ENCODE measurements at places on chromosomes 1 and 21. TPM values are rescaled to one million over a fixed set of nuclear protein-coding genes. Genes with fewer than 3 reads are reported as not detected.

Gene TNFRSF4
- total RNA-seq: not detected

Gene ADAMTS5
- total RNA-seq: 4.0 TPM

Gene IFT25
- 23.0 TPM for total RNA-seq

Gene LIN28A
- total RNA-seq: not detected

Gene ANP32E
- total RNA-seq: 59.3 TPM

Gene OR2L3
- 0.12 TPM for total RNA-seq

Gene SMPDL3B
- total RNA-seq: 0.25 TPM

Gene ATP5IF1
- total RNA-seq: 156 TPM

Gene EFNA3
- 0.50 TPM for total RNA-seq

Gene AQP10
- total RNA-seq: not detected

Gene COL8A2
- total RNA-seq: 12.5 TPM

Gene GJB5
- total RNA-seq: not detected

Gene GJC2
- 9.7 TPM for total RNA-seq

Gene C1orf185
- not detected for total RNA-seq

Gene FABP3
- 52.1 TPM for total RNA-seq

Gene KIAA0040
- 0.44 TPM for total RNA-seq

Gene ASTN1
- 0.22 TPM for total RNA-seq

Gene PPM1J
- 1.1 TPM for total RNA-seq

Gene SERPINC1
- total RNA-seq: 0.12 TPM

Gene EXTL1
- 0.75 TPM for total RNA-seq

Gene HOOK1
- under 0.01 TPM for total RNA-seq

Gene OR14K1
- total RNA-seq: not detected

Gene MTARC2
- 1.5 TPM for total RNA-seq

Gene JMJD4
- 54.9 TPM for total RNA-seq

Gene BGLAP
- 0.11 TPM for total RNA-seq

Gene IVL
- 1.7 TPM for total RNA-seq

Gene ATF3
- 4.6 TPM for total RNA-seq

Gene BARHL2
- not detected for total RNA-seq

Gene PLEKHN1
- total RNA-seq: 0.77 TPM

Gene TINAGL1
- total RNA-seq: 3.4 TPM

Gene DCAF8
- 87.0 TPM for total RNA-seq

Gene AMY1B
- not detected for total RNA-seq

Gene CCDC17
- total RNA-seq: 0.77 TPM

Gene ITGB2
- not detected for total RNA-seq

Gene CHI3L1
- total RNA-seq: 400 TPM

Gene PCAT6
- not detected for total RNA-seq

Gene CAMSAP2
- 32.3 TPM for total RNA-seq

Gene PADI1
- under 0.01 TPM for total RNA-seq

Gene MIXL1
- total RNA-seq: 0.12 TPM

Gene GPR89A
- total RNA-seq: 65.1 TPM

Gene SYT6
- total RNA-seq: not detected

Measured in uterine smooth muscle cell (primary cell).